Activated CD8-positive, alpha-beta T cell treated with anti-CD3 and anti-CD28 coated beads for 36 hours (primary cell): ENCODE measurements at places on chromosomes 7 and 10.

GRCh38 chr7:52958621-52959140, 76.8 kb upstream of the POM121L12 start:
- DNase-seq: no peak

GRCh38 chr7:81574723-81575326, 195.0 kb downstream of the HGF start:
- DNase-seq: no peak

- DNase-seq: no peak
These were observed 1111.0 kb downstream of the XPNPEP1 start for GRCh38 chr10:108812296-108812695.

- DNase-seq: no peak
These were observed 180.9 kb downstream of the IPMK start for GRCh38 chr10:58086763-58087150.

GRCh38 chr7:102819151-102819550, 70.4 kb downstream of the FAM185A start:
- no peak for DNase-seq

DNA sequence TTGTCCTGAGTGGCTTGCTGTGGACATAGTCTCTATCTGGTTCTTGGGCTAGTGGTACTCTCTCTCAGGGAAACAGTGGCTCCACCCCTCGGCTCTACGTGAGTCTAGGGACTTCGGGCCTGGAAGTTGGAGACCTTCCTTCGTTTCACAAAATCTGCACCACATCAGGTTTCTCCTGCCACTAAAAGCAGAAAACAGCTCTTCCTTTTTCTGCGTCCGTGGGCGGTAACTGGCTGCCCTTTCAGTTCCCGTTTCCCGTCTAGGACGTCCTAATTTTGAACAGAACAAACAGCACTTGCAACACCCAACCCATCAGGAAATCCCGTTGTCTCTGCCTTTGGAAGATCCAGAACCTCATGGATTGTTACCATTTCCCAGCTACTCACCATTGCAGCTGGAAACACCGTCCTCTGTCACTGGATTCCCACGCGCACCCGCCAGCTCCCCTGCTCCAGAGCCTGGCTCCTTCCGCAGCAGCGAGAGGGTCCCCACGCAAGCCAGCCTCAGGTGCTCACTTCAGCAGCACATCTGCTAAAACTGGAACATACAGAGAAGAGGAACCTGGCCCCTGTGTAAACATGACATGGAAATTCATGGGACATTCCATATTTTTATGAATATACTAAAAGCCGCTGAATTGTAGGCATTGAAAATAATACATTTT, 311.4 kb upstream of the AKR1E2 start:
- peak; percentile 5 for DNase-seq

GRCh38 chr7:24284699-24285506, 913 bp downstream of the NPY start:
- DNase-seq: no peak

DNA sequence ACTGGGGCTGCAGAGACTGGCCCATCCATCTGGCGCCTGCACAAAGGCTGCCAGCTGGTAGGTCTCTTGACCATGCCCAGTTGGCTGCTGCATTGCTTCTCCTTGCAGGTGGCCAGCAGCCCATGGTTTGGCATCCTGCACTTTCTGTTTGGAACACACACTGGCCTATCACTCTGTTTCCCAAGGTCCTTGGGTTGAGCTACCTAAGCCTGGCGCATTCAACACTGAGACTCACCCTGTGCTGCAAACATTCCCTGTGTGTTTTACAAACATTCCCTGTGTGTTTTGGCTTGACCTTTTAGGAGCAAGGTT, 55.5 kb downstream of the TACR2 start:
- no peak for DNase-seq

GRCh38 chr10:1130226-1130625, 74.0 kb downstream of the WDR37 start:
- no peak for DNase-seq

- DNase-seq: no peak
These were observed 53.7 kb downstream of the CPED1 start for GRCh38 chr7:121042195-121042594.

DNA sequence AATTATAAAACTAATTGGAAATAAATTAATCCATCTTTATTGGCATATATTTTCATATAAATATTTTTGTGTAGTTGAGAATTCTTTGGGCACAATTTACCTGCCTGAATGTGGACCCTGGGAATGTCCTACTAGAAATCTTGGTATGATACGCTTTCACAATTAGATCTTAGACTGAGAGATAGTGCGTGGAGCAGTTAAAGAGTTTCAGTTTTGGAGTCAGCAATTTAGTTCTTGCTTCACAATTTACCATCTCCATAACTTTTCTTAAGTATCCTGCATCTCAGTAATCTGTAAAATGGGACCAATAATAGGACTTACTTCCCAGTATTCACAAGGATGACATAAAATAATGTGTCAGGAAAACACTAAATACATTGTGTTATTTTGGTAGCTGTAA, 2.0 kb downstream of the MTPN start:
- no peak for DNase-seq

DNA sequence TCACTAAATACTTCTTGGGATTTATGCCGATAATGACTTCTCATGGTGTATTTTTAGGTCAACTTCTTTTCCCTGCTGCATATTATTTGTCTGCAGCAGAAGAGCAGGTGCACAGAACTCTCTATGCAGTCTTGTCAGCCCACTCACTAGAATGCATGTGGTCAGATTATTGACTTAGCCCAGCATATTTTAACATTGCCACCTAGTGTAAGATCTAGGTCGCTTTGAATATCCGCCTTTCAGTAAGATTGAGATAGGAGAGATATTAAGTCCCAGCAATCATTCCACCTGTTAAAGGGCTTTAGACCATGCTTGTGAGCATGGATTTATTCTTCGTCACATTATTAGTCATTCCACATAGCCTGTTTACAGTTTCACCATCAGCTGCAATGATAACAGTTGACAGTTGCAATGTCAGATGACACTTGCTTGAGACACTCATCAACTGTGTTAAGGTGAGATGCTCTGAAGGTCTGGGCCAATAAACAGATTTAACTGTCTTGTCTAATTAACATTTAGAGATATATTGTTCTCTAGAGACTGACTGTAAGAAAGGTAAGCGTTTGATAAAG, 491.7 kb downstream of the ARL4A start:
- DNase-seq: no peak

DNA sequence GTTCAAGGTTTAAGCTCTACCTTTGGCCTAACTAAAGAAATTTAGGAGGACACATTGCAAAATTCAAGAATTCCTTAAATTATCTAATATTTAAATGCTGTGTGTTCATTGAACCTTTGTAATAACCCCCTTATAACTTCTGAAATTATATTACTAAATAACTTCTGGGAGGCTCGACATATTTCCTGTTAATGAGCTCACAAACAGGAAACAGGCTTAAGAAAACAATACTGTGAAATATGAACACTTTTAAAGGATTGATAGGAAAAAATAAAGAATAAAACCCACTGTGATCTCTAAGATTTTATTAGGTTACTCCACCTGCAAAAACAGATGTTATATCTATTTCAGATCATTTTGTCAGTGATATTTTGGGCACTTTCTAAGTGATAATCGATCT, 74.1 kb downstream of the FOXP2 start:
- no peak for DNase-seq

DNA sequence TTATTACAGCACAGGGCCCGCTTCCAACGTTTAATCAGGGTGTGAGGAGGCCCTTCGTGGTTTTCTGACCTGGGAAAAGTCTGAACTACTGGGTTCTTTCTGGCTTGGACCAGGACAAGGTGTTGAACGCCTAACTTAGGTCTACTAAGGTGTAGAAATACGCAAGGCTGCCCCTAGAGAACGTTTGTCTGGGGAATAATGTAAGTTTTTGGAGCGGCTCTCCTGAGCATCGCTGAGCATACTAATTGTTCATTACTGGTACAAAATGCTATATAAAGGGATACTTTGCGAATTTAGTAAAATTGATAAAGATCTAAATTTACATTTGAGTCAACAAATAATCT, 32.4 kb upstream of the TOMM7 start:
- no peak for DNase-seq

- no peak for DNase-seq
These were observed 396 bp downstream of the GRM8 start for GRCh38 chr7:127252377-127252713.

DNA sequence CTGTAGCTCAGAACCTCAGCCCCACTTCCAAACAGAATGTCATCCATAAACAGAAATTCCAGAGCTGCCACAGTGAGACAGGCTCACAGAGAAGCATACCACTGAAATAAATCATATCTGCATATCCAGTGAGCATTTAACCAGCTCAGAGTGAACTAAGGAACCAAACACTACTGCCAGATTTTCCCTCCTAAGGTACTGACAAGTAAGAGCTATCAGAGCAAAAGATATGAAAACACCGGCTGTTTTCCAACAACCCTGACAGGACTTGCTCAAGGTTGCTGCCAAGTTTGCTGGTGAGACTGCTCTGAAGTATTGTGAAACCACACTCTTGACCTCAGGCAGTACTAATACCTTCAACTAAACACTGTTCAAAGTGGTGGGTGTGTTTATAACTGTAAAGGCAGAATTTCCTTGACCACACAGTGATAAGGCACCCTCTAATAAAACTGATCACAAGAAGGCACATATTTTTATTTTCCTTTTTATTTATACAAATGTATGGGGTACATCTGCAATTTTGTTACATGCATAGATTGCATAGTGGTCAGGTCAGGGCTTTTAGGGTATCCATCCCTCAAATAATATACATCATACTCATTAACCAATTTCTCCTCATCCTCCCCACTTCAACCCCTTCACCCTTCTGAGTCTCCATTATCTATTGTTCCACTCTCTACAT, 18.3 kb downstream of the SGMS1 start:
- DNase-seq: no peak

DNA sequence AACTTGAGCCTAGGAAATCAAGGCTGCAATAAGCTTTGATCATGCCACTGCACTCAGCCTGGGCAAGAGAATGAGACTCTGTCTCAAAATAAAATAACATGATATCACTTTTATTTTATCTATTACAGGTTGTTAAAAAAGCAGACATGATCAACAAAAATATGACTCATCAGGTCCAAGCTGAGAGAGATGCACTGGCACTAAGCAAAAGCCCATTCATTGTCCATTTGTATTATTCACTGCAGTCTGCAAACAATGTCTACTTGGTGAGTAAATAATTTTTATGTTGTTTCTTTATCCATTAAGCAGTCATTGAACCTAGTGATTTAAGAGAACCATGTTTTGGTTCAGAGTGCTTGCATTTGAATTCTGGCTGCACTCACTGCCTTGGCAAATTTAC, 3.3 kb downstream of the MASTL start:
- no peak for DNase-seq

DNA sequence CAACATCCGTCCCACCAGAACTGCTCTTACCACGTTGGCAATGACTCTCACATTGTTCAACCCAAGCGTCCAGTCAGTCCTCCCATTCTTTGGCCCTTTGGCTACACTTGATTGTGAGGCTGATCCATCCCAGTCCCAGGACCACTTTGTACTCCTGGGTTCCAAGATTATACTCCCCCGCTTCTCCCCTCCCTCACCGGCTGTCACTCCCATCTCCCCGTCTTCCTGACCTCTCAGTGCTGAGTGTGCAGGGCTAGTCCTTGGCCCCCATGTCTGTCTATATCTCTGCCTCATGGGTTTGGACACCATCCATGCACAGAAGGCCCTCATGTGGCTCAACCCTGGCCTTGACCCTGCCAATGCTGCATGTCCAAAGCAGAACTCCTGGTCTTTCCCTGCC, 12.5 kb downstream of the ARHGAP22 start:
- no peak for DNase-seq

DNA sequence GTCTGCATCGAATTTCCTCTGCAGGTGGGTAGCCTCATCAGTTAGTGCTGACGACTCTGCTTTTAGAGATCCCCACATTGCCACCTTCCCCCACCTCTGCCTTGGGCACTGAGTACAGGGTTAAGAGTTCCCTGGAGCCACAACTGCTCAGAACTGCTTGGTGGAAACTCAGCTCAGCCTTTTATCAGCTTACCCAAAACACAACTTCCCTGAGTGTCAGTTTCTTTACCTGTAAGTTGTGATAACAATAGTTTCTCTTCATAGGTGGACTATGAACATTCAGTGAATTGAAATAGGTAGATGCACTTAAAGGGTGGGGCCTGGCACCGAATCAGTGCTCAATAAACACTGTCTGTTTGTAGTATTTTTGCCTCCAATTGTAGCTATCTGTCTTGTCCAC, 11.3 kb downstream of the ASB13 start:
- peak; percentile 36 for DNase-seq
